ENCODE measurements at places on chromosomes 11 and 22. TPM values are rescaled to one million over a fixed set of nuclear protein-coding genes. Genes with fewer than 3 reads are reported as not detected.

DNA sequence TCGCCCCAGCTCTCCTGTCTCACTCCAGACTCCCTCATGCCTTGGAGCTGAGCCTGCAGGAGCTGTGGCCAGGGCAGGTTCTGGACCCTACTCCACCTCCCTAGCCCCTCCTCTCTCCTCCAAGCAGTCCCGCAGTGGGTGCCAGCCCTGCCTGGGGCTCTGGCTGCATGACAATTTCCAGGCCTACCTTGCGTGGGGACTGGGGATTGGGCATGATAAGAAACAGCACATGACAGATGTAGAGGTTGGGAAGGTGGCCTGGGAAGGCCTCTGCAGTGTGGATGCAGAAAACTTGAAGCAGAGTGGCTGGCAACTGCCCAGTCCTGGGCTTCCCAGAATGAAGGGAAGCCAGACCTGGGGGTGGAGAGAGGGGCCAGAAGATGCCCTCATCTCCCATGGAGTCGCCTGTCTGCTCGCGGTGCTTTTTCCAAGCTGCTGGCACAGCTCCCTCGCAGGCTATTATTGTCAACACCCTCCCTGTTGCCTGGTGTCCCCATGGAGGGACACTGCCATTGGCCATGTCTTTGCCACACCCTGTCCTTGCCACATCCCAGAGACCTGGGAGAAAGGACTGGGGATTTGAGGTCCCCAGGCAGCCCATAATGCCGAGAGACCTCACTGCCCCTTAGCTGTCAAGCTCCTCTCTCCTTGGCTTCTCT, 48.9 kb upstream of the CDON start:
- DNase-seq = no peak

DNA sequence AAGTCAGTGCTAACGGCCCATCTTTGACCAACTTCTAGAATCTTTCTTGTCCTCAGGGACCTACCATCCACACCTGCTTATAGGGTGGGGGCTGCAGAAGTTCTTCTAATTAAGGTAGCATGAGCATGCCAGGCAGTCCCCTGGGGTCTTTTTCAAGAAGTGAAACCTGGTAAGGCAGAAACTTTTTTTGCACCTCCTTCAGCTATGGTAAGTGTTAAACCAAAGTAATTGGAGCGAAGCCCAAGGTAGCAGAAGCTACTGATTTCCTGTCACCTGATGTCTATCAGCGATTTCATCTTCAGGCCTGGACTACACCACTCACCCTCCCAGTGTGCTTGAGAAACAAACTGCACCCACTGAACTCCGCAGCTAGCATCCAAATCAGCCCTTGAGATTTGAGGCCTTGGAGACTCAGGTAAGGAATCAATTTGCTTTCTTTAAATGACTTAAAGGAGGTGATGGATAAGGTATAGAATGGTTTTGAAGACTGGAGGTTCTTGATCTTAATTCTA, at the start of gene MS4A1:
TSS of gene MS4A1 (plus strand) at position 317 of the 512 bp plus-strand sequence. CDS start 6,528 bp downstream, outside the sequence.
- no peak for DNase-seq

GRCh38 chr22:40189997-40190396, 12.3 kb downstream of the TNRC6B start:
- DNase-seq = no peak

GRCh38 chr22:23563111-23563510, 17.0 kb downstream of the IGLL1 start:
- no peak for DNase-seq

DNA sequence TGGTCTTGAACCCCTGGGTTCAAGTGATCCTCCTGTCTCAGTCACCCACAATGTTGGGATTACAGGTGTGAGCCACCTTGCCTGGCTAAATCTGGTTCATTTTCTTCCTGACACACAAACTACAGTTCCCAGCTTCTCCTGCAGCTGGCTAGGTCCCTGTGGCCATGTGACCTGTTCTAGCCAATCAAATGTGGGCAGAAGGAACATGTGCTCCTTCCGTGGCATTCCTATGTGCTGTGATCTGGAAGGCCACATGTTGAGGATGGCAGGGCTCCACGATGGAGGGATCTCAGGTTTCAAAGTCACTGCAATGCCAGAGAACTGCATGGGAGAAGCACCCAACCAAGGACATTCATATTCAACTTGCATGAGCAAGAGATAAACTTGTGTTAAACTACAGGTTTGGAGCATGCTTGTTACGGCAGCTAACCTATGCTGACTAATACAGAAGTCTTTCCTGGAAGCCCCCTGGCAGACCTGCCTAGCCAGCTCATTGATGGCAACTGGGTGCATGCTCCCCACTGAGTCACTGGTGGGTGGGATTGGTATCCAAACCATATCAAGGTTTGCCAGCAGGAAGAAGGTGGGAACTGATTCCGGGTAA, 86.0 kb downstream of the RPS6KA4 start:
- DNase-seq = no peak

DNA sequence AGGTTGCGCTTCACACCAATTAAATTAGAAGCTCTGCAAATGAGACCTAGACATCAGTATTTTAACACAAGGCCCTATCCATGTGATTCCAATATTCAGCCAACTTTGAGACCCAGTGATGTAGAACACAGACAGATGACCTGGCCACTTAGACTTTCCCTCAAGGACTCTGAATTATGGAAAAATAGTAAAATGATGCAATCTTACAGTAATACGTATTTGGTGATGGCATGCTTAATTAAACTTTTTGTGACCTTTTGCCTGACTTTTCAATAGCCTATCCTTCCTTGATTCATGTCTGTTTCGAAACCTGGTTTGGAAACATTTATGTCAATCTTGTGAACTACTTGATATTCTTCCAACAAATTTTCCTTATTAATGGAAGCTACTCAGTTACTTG, 521.2 kb downstream of the KCNA4 start:
- DNase-seq = no peak

Gene LMF2
- 42.2 TPM for polyA plus RNA-seq

Gene CST6
- not detected for polyA plus RNA-seq
